ENCODE measurements at places on chromosomes 2 and 18.

GRCh38 chr2:231387904-231388724 lies 7.4 kb upstream of the B3GNT7 start:
- DNase-seq = no peak

DNA sequence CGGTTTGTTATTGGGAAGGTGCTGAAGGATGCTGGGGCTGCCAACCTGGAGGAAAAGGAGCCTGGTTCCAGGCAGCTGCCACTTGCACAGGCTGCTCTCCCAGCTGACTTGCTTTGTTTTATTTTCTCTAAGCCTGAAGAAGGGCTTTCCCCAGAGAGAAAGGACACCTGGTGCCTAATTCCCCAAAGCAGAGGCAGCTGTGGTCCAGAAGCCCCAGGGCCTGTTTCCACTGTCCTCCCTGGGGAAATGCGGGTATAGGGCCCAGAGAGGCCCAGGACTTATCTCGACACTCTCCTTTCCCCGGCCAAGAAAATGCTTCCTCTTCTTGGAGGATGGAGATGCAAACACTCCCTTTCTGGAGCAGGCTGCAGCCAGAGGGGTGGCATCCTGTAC lies 30.1 kb downstream of the INO80C start:
- DNase-seq = no peak

DNA sequence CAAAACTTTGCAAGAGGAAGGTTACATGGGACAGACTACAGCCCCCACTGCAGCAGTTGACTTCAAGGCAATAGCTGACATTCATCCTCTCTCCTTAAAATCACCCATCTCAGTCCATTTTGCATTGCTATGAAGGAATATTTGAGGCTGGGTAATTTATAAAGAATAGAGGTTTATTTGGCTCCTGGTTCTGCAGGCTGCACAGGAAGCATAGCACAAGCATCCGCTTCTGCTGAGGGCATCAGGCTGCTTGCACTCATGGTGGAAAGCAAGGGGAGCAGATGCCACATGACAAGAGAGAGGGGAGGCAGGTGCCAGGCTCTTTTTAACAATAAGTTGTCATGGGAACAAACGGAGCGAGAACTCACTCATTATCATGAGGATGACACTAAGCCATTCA lies 646.0 kb downstream of the ZEB2 start:
- DNase-seq = no peak

DNA sequence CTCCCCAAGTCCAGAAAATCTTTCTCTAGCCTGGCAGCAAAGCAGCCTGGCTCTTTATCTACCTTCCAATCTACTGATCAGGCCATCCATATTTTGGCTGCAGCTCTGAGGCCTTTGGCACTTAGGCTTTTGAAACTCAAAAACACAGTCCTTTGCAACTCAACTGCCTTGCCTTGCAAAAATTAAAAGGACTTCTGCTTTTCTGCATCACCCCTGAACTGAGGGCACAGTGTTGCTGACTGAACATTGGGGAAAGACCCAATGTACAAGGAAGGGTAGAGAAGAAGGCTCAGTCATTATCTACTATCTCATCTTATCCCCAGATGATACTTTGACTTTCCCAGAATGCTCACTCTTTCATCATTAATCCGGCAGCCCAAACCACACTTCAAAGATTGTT lies 625.5 kb downstream of the ARHGAP15 start:
- DNase-seq = no peak

GRCh38 chr2:53848062-53848461 lies 11.7 kb downstream of the GPR75 start:
- no peak for DNase-seq

DNA sequence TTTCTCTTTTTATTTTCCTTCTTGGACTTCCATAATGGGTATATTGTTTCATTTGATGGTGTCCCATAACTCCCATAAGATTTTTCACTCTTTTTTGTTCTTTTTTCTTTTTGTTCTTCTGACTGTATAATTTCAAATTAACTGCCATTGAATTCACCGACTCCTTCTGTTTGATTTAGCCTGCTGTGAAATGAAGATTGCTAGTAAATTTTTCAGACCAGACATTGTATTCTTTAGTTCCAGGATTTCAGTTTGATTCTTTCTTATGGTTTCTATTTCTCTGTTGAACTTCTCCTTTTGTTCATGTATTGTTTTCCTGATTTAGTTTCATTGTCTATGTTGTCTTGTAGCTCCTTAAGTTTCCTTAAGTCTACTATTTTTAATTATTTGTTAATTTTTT lies 87.6 kb upstream of the SPOPL start:
- no peak for DNase-seq

- DNase-seq = no peak
These were observed 82.1 kb downstream of the EIF2AK3 start for GRCh38 chr2:88545118-88545517.

GRCh38 chr18:69035756-69036155 lies 237.9 kb downstream of the CCDC102B start:
- no peak for DNase-seq

DNA sequence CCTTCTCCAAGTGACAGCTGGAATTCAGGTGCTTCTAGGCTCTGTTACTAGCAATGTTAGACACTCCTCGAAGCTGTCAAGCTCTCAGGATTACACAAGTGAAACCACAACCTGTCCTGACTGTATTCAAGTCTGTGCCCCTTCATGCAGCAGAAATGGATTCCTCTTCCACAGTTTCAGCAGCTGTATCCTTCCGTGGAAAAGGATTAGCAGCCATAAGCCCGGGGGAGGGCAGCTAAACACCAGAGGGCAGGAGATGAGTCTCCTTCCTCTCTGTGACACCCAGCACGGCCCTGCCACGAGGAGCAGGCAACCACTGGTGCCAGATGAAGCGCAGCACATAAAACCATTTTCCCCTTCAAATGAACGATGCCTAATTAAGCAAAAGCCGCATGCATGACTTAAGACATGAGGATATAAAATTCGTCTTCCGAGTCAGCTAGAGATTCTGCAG lies 1.2 kb downstream of the ST3GAL5 start:
- peak; percentile 33 for DNase-seq

DNA sequence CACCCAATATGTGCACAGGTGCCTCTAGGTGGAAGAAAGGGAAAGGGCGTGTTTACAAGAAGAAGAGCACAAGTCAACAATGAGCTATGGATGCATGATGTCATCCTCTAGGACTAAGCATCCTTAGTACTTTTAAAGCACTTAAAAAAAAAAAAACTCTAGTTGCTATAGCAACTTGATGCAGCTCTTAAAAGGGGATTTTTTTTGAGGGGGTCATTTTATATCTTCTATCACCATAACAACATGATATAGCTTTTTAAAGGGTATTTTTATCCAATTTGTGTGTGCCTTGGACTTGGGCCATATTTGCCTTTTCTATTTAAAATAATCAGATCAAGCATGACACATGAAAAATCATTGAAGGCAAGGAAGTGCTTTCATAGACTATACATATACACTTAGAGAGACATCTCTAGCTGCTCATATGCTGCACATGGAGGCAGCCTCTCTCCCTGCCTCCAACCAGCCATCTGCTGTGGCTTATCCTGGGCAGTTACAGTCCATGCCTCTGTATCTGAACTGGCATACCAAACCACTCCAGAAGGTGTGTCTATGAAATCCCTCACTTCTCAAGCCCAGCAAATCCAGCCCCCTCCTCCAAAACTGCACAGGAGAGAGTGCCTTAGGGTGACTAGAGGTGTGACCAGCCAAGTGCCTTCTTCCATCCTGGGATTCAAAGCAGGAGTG lies 165.4 kb downstream of the MSH2 start:
- no peak for DNase-seq

DNA sequence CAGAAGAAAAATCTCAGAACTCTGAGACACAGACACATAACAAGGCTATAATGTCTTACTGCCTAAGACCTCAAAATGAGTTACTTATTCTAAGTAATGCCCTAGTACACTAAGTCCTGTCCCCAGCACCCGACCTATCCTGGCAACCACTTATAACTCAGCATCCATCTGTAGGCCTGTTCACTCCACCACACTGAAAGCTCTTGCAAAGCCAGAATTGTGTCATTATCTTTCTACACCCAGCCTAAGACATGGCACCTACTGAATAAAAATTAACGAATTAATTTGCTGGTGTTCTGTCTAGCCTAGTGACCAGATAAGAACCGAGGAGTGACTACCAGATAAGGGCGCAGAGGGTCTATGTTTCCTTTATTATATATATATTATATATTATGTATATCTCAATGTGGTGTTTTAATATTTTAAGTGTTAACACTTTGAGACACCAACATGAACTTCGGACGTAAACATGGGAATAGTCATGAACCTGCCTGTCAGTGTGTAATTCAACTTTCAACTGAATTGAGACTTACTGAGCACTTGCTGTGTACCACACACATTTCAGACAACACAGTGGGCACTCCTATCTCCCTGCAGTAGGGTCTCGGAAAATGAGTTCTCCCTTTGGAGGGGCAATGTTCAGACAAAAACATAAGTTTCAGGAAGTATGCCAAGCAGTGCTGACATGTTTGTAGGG lies 27.7 kb downstream of the TMEM131 start:
- DNase-seq = no peak

DNA sequence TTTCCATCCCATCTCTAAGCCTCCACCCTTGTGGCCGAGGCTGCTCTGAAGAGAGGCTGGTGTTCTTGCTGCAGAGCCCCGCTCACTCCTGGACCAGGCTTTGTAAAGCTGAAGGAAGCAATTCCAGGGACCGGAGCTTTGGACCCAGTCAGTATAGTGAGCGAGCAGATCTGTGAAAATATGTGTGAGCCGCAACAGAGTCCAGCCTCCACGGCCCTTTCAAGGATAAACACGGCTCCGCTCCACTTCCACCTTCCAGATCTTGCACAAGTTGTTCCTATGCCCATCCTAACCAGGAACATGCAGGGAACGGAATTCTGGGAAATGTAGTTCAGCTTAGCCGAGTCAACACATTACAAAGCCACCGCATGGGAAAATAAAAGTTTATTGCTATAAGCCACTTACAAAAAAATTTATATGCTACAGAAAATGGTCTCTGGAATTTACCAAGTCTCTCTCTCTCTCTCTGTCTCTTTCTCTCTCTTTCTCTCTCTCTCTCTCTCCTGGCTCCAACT lies 151.7 kb upstream of the ZNF521 start:
- DNase-seq = no peak

- no peak for DNase-seq
These were observed 114.7 kb upstream of the TNP1 start for GRCh38 chr2:216974321-216975302.

DNA sequence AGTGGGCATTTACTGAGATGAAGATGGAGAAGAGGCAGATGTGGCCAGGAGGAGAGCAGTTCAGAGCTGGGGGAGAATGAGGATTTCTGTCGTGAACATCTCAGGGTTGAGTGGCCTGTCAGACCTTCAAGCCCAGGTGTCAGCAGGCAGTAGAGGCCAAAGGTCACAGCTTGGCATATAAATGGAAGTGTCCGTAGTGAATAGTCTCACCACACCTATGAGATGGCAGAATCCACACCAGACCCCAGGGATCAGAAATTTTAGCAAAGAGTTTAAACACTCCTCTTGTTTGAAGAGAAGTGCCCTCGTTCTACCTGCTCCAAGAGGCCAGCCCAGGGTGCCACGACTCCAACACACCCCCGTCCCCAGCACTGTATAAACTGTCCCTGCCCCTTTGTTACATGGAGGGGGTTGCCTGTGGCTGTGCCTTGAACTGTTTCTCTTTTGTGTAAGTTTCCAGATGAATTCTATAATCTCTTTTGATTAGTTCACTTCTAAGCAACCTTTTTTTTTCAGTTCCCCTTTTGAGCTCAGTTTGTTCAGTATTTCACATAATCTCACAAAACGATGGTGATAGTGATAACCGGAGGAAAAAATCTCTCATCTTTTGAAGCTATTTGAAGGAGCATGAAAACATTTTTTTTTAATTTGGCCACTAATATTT lies 69.0 kb upstream of the TTC39C start:
- no peak for DNase-seq

DNA sequence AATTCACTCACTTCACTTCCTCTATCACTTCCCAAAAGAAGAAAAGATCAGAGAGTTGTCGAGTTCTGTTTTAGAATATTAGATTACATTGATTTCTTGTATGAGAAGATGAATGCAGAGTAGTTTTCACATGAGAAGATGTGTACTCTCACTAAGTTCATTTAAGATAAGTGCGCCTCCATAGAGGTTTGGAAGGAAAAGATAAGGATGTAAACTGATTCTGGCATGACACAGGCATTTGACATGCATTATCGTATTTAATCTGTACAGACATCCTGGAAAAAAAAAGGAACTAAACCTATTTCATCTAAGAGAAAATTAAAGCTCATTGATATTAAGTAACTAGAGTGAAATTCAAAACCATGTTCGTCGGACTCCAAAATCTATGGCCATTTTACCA lies 152.2 kb upstream of the CRIM1 start:
- no peak for DNase-seq

- no peak for DNase-seq
These were observed 65.0 kb upstream of the IKZF2 start for GRCh38 chr2:213216461-213216860.

- DNase-seq = no peak
These were observed 48.9 kb upstream of the IL1R2 start for GRCh38 chr2:101942851-101943250.

DNA sequence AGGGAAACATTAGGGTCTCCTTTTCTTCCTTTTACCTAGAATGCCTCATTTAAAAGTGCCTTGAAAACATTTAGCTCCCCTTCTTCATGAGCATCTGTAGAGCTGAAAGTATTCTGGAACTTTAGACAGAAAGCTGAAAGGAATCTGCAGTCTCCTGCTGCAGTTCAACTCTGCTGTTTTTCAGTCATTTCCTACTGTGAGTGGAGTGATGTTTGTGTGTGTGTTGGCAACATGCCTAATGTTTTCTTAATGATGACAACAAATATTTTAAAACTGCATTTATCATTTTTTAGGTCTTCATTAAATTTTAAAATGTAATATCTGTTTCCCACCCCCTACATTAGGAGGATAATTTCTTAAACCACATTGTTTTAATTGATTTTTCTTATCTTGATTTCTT lies 66.6 kb downstream of the TWSG1 start:
- DNase-seq = no peak

GRCh38 chr2:234536178-234536965 lies 39.5 kb upstream of the ARL4C start:
- DNase-seq = no peak

DNA sequence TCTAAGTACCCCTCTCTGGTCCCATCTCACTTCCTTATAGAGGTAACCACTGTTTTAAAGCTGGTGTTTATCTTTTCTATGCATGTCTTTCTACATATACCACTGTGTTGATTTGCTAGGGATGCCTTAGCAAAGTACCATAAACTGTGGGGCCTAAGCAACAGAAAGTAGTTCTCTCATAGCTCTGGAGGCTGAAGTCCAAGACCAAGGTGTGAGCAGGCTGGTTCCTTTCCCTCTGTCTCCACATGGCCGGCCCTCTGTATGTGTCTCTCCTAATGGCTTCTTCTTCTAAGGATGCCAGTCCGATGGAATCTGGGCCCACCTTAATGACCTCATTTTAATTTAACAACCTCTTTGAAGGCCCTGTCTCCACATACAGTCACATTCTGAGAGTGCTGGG lies 40.8 kb upstream of the ROCK2 start:
- DNase-seq = no peak

Data from activated CD4-positive, alpha-beta T cell treated with anti-CD3 and anti-CD28 coated beads, Interleukin-2, amount 50 U/mL, for 24 hours (primary cell).